ENCODE measurements at places on chromosomes 7 and 10.

GRCh38 chr7:12768948-12769347, 81.5 kb downstream of the ARL4A start:
- DNase-seq: no peak

- DNase-seq: no peak
Measured at GRCh38 chr7:40244226-40244625, 109.4 kb downstream of the SUGCT start.

- DNase-seq: no peak
Measured at GRCh38 chr10:6185039-6185716, 17.6 kb upstream of the PFKFB3 start.

GRCh38 chr7:94052398-94053180, 48.4 kb upstream of the BET1 start:
- DNase-seq: no peak

DNA sequence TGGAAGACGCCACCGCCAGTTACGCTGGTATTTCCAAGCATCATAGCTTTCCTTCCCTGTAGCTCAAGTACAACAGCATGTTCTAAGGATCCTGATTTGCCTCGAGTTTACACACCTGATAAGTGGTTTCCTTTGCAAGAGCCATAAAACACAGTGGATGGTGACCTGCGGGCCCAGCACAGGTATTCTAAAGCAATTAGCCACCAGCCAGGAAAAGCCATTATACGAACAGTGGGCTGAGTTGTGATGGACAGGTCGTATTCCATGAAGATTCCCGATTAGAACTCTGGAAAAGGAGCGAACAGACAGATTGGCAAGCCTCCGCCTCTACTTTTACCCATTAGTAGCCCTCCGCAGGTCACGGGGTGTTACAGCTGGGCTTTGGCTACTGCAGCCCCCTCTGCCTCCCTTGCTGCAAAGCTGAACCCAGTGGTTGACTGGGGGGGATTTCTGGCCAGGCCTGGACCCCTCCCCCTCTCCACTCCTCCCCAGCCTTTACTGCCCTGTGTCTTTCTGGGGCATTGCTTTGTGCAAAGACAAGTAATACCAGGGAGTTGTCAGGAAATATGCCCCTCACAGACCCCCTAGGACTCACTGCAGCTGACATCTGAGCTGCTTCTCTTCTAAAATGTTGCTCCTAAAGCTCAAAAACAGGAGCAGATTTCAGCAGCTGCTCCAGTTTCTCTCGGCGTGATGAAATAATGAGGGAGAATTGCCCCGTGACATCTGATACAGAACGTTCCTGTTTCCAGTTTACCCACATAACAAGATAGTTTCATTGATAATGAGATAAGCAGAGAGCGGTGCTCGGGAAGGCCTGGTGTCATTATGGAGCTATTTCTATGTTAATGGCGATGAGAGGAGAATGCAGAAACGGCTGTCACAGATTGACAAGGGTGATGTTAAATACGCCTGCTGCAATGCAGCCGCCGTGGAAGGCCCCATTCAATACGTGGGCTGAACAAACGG, 214.4 kb downstream of the CCSER2 start:
- DNase-seq: no peak

- DNase-seq: peak; percentile 95
Measured at GRCh38 chr10:110501142-110501937, 3.6 kb downstream of the DUSP5 start.

- DNase-seq: no peak
Measured at GRCh38 chr7:106086062-106086461, 26.1 kb downstream of the SYPL1 start.

DNA sequence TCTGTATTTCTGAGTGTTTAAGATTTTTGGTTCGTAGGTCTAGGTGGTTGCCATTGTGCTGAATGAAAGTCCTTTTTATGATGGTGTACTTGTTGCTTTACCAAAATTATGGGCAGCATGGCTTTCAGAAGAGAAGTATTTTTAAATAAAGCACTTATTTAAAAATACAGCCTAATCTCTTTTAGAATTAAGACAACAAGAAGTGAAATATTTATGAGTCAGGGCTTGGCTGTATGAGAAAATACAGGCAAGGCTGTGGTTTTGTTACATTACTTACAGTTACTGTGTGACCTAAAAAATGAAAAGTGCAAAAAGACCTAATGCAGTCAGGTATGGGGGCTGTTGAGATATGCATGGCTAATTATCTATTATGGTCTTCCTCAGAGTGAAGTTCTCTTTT, 185.2 kb upstream of the PPP1R3A start:
- no peak for DNase-seq

DNA sequence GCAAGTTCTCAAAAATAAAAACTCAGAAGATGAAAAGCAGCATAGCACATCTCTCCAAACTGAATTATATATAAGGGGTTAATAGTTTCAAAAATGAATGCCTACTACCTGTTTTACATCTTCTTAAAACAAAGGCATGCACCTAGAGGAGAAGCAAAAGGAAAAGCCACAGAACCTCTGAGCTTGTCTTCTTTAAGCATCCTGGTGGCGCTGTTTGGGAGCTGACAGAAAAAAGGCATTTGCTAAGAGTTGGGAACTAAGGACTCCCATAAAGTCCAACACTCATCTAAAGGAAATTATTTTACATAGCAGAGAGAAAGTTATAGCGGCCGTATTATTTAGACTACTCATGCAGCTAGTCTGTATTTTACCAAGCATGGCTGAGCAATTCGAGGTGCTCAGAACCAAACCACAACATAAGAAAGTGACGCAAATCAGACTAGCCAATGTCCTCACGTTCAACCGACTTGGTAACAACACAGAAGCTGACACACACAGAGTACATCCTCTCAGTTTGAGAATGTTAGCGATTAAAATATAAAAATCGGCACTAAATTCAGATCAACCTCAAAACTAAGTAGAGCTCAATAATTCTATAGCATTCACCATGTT, 38.8 kb downstream of the PTN start:
- no peak for DNase-seq

- no peak for DNase-seq
Measured at GRCh38 chr10:126588024-126588423, 82.5 kb downstream of the C10orf90 start.

- no peak for DNase-seq
Measured at GRCh38 chr7:29030781-29031275, 72.7 kb upstream of the TRIL start.

- peak; percentile 71 for DNase-seq
Measured at GRCh38 chr7:46695051-46695708, 774.1 kb upstream of the IGFBP3 start.

GRCh38 chr10:102644646-102645387, 538 bp downstream of the TRIM8 start:
- DNase-seq: peak; percentile 90

DNA sequence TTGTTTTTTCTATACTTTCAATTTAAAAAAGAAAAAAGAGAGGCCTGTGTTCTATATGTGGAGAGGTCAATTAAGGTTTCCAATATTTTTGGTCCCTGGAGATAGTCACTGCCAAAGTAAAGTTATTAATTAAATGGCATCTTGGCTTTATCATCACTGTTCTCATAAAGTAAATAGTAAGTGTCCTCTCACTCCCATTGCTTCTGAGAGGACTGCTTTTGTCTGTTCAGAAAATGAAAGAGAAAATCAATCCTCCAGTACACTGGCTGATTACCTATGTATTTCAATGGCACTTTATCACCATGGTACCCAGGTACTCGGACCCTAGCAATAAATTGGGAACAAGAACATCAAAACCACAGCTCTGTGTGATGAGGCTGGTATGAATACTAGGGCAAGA, 94.0 kb downstream of the RNLS start:
- no peak for DNase-seq

- DNase-seq: no peak
Measured at GRCh38 chr7:81154565-81154964, 235.7 kb upstream of the SEMA3C start.

DNA sequence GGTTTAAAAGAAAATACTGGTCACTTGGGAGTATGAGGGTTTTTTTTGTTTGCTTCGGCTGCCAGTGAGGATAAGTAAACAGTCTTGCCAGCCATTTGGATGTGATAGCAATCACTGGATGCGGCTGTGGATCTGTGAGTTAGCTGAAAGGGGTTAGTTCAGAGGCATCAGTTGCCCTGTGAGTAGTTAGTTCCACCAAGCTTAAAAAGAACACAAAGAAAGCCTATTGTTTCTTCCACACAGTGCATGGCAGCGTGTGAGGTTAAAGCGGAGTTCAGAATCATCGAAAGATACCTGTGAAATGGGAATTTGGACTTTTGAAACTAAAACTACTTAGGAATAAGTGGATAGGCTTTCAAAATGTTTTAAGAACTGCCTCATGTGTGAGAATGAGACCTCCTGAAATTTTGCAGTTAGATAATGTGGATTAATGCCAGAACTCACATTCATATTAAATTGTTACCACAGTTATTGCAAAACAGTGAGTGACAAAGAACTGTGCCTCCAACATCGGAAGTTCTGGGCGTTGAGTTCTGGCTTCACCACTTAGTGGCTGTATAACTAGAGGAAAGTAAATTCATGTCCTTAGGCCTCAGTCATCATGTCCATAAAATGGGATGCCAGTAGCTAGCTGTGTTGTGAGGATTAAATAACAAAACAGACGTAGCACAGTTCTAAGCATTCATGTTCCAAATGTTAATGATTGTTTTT, 31.3 kb downstream of the KIAA1217 start:
- DNase-seq: peak; percentile 47

- DNase-seq: no peak
Measured at GRCh38 chr10:48693206-48693605, 8.5 kb downstream of the WDFY4 start.

GRCh38 chr10:43890124-43890523, 241.4 kb upstream of the ZNF32 start:
- DNase-seq: no peak

- DNase-seq: peak; percentile 36
Measured at GRCh38 chr10:109895095-109895818, 28.1 kb downstream of the XPNPEP1 start.

DNA sequence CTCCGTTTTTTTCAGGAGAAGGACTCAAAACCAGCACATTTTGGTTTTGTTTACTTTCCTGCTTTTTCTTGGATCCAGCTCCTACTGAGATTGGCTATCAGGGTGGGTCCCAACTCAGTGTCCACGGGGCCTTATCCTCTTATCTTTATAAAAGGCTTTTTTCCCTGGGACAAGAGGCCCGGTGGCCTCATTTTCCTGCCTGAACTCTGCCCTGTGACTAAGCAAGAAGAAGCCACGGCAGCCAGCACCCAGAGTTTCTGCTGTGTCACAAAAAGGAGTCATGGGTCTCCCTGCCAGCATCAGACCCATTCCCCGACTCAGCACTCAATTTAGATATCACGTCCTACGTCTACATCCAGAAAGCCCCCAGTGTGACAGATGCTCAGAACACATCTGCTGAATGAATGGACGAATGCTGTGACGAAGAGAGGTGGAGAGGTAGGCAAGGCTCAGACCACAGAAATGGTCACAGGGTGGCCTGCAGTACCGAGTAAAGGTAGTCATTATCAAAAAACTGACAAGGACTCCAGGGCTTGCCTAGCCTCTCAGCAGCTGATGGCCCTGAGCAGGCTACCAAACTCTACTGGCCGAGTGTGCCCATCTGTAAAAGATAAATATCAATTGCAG, 16.7 kb downstream of the DLG5 start:
- DNase-seq: peak; percentile 54

DNA sequence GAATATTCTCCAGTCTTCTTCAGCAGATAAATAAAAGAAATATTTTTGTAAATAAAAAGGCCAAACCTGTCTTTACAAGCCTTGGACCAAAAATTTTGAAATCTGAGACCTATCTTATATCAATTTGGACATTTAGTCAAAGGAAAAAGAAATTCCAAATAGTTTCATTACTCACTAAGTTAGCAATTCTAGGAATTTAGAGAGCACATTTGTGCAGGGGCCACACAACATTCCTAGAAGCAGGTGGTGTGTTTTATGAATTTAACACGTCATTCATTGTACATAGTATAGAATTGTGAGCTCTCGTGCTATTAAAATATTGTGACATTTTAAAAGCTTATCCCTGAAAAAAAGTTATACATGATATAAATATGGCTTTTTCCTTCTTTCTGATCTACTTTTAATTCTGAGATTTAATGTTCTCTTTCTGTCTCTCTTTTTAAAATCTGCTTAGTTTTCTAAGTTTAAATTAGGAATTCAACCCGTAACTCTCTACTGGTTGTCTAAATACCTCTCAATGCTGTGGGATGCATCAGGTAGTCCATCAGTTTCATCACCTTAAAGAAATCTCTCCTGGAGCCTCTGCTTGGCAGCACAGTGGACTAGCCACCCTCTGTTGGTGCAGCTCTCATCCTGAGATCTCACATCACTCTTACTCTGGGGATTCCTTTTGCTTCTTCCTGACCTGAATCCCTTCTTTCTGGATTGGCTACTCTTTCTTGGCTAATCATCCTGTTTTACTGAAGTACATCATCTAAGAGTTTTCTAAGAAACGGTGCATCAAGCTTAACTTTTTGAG, 124.5 kb downstream of the SEMA3E start:
- DNase-seq: no peak

DNA sequence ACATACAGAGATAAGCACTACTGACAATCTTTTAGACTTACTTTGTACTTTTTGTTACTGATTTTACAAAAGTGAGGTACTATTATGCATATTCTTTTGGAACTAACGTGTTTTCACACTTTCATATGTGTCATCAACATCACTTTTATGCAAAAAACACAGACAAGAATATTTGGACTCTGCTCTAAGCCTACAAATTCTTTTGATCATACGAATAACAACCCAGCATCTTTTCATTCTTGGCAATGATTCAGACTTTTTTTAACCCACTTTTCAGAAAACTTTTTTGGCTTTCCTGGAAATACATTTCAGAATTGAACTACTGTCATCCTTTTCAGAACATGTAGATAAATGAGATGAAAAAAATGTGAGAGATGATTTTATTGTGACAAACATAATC, 30.2 kb downstream of the USP6NL start:
- DNase-seq: no peak

DNA sequence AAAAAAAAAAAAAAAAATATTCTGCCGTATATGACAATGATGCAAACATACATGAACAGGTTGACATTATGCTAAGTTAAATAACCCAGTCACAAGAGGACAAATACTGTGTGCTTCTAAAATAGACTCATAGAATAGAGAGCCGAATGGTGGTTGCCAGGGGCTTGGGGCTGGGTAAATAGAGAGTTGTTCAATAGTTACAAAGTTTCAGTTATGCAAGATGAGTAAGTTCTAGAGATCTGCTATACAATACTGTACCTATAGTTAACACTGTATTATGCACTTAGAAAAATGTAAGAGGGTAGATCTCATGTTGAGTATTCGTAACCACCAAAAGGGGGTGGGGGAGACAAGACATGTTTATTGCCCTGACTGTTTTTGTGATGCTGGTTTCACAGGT, 77.1 kb upstream of the GNAI1 start:
- no peak for DNase-seq

DNA sequence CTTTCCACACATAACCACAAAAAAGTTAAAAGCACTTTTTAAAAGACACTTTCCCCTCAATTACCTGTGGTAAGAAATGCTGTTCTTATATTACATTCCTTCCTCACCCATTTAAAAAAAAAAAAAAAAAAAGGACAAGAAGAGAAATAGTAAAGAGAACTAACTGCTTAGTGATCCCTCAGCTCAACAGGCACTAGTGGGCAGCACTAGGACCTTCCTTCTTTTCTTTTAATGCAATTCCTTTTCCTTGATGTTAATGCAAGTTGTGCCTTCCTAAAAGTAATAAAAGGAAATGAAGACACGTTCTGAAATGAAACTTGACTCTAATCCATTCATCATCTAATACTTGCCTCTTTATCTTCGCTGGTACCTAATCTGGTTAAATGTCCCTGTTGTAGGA, 189.7 kb downstream of the TCF7L2 start:
- DNase-seq: no peak
